ENCODE measurements at places on chromosomes 12 and 14.
A peak's percentile ranks its signal among the peaks of the same experiment; 100 is the strongest.

DNA sequence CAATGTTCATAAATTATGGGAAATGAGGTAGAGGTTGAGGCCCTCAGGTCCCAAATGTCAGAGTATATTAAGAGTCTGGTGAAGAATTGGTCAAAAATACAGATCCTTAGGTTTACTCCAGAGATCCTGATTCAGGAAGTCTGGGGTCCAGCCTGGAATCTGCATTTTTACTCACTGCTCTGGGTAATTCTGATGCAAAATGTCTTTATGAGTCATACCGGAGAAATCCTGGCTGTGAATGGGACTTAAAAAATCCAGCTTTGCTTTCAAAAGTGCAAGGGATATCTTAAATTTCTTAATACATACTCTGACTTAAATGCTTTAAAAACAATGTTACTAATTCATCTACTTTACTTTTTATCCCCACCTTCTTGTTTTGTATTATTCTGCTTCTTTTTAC is 74.5 kb downstream of the FERMT2 start:
- DNase-seq = no peak

- DNase-seq = no peak
These were observed 81.2 kb upstream of the ETV6 start for GRCh38 chr12:11568155-11568761.

DNA sequence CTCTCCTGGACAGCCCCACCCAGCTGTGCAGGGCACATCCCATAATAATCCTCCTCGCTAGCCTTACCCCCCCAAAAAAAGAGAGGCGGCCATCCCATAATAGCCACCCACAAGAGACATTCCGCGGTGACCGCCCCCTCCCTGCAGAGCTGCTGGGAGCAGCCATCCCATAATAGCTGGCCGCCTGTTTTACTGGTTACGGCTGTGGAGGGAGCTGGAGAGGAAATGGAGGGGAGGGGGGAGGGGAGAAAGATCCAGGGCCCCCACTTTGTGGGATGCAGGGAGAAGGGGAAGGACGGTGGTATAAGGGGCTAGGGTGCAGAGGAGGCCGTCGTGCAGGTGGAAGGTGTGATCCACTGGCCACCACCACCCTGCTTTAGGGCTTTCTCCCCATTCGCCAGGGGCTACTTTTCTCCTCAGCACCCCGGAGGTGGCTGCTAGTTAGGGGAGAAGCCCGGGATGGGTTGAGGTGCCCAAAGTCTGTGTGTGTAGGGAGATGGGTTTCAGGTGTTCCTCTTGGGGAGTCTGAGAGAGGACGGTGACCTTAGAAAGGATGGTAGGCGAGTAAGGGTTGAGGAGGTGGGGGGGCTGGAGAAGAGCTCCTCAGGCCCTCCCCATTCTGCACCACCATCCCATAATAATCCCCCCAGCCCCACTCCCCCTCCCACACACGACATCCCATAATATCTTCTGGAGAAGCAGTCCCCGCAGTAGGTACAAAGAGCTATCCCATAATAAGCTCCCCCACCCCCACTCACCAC is 6.0 kb upstream of the CHD4 start:
- DNase-seq = peak; percentile 92

- DNase-seq = no peak
These were observed 192.8 kb upstream of the AMIGO2 start for GRCh38 chr12:47272412-47273190.

DNA sequence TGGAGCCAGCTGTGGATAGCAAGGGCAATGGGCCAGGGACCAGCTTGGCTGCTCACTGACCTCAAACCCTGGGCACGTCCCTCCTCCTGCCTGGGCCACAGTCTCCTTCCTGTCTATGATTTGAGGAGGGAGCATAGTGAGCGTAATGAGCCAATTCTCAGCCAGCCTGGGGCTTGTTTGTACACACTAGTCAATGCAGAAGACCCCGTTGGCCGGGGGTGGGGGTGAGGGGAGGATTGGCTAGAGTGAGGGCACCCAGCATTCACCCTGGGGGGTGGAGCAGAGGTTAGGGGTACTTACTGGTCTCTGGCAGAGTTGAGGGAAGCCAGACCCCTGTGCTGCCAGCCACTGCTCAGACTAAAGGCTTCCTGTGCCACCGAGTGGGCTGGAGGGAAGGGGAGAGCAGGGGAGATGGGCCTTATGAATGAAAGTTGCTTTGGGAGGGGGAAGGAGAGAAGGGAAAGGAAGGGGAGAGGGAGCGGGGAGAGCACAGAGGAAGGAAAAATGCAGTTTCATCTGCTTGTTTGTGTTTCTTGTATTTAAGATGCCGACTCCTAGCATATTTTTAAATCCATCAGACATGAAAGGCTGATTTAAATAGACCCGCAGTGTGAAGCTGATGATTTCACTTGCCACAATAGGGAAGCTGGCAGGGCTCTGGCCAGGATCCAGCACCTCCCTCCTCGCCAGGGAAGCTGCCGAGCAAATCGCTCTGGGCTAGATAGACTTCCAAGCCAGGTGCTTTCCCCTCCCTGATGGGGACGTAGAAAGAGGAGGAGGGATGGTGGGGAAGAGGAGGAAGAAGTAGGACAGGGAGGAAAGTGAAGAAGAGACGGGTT is 114.0 kb downstream of the PRMT8 start:
- peak; percentile 78 for DNase-seq

DNA sequence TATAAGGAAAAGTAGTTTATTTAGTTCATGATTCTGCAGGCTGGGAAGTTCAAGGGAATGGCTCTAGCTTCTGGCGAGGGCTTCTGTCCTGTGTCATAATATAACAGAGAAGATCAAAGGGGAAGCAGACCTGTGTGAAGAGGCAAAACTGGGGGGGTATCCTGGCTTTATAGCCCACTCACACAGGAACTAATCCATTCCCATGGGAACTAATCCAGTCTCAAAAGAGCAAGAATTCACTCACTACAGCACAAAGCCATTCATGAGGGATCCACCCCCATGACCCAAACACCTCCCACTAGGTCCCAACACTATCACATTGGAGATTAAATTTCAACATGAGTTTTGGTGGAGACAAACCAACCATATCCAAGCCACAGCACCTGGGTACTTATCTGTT is 6.9 kb downstream of the ALDH6A1 start:
- no peak for DNase-seq

GRCh38 chr14:59354666-59355065 is 110.5 kb downstream of the GPR135 start:
- DNase-seq = no peak

DNA sequence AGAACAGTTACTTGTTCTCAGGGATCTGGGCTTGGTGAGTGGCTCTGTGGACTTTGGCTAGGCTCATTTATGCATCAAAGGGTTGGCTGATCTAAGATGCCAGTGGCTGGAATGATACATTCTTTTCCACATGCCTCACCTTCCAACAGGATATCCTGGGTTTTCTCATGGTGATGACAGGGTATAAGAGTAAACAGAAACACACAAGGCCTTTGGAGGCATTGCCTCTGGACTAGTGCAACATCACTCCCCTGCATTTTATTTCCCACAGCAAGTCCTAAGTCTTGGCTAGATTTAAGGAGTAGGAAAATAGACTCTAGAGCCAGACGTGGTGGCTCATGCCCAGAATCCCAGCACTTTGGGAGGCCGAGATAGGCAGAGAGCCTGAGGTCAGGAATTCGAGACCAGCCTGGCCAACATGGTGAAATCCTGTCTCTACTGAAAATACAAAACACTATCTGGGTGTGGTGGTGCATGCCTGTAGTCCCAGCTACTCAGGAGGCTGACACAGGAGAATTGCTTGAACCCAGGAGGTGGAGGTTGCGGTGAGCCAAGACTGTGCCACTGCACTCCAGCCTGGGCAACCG is 47.9 kb downstream of the RPH3A start:
- DNase-seq = no peak

GRCh38 chr14:81839056-81839455 is 305.4 kb upstream of the SEL1L start:
- no peak for DNase-seq

- no peak for DNase-seq
These were observed 3.4 kb downstream of the KCNA5 start for GRCh38 chr12:5047094-5047493.
